ENCODE measurements at places on chromosomes 2 and 18.

DNA sequence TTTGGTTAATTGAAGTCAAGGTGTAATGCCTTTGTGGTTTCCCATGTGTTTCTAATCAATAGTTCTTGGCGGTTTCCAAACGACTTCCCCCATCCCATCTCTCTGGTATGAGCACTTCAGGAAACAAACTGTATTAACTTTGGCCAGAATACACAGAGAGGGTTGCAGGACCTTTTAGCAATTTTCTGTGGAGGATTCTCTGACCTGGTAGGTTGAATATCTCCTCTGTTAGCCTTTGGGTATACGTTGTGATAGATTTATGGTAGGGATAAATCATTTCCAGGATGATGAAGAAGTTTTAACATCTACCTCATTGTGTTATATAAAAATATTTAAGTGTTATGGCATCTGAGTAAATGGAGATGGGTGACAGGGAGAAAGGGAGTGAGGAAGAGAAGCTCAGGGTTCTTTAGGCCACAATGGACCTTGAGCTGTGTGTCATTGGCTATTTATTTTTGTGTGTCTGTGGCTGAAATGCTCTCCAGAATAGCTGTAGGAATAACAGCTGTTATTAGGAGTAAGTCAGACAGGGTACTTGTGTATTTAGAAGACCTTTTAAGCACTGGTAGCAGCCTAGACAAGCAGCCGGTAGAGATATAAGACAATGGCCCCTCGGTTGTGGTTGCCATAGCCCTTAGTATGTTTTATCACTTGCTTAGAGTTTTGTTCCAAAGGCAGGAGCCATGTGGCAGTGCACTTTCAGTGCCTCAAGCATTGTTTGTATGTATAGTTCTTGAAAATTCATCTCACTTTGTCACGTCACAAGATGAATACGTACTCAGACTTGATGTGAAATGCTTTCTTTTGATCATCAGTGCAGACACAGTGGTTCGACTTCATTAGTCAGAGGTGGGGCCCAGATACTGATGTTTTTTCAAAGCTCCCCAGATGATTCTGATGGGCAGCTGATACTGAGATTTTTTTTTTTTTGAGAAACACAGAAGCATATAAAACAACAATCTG, 91.1 kb downstream of the FMNL2 start:
- no peak overlapping the region for H3K4me3 ChIP-seq
- DNase-seq: no peak
- H3K36me3 ChIP-seq: no peaks in the 10 kb centered on the region
- H3K27ac ChIP-seq: no peak overlapping the region
- H3K4me1 ChIP-seq: peaks cover 3% of the 10 kb centered on the region

GRCh38 chr2:7517851-7518250, 600.6 kb downstream of the RNF144A start:
- H3K4me3 ChIP-seq: no peak overlapping the region
- H3K27ac ChIP-seq: no peak overlapping the region
- H3K4me1 ChIP-seq: peaks cover 29% of the 10 kb centered on the region
- peaks cover 3% of the 10 kb centered on the region for H3K27me3 ChIP-seq
- H3K36me3 ChIP-seq: peaks cover 4% of the 10 kb centered on the region

- no peak overlapping the region for H3K27ac ChIP-seq
- DNase-seq: peak; percentile 30
- no peaks in the 10 kb centered on the region for H3K36me3 ChIP-seq
- H3K4me1 ChIP-seq: peaks cover 12% of the 10 kb centered on the region
These were observed 68.9 kb upstream of the BOD1L2 start for GRCh38 chr18:57077786-57078552.

DNA sequence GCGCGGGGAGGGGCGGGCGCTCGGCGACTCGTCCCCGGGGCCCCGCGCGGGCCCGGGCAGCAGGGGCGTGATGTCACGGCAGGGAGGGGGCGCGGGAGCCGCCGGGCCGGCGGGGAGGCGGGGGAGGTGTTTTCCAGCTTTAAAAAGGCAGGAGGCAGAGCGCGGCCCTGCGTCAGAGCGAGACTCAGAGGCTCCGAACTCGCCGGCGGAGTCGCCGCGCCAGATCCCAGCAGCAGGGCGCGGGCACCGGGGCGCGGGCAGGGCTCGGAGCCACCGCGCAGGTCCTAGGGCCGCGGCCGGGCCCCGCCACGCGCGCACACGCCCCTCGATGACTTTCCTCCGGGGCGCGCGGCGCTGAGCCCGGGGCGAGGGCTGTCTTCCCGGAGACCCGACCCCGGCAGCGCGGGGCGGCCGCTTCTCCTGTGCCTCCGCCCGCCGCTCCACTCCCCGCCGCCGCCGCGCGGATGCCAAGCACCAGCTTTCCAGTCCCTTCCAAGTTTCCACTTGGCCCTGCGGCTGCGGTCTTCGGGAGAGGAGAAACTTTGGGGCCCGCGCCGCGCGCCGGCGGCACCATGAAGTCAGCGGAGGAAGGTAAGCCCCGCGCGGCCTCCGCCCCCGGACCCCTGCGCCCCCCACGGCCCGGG, at the start of gene NFATC1:
Gene NFATC1, plus strand, starts transcription at position 170 of the 644 bp plus-strand sequence. Its CDS starts 295 bp downstream, at position 465.
- peak; percentile 73 for DNase-seq
- H3K4me3 ChIP-seq: peak within 1 kb of the TSS; percentile 76
- H3K27me3 ChIP-seq: peaks cover 52% of the 10 kb centered on the region
- peak within 1 kb of the TSS; percentile 14 for H3K27ac ChIP-seq
- H3K36me3 ChIP-seq: peaks cover 3% of the 10 kb centered on the region
- peaks cover 45% of the 10 kb centered on the region for H3K4me1 ChIP-seq

GRCh38 chr2:160794926-160795325, 301.3 kb upstream of the RBMS1 start:
- no peaks in the 10 kb centered on the region for H3K4me1 ChIP-seq
- no peaks in the 10 kb centered on the region for H3K36me3 ChIP-seq
- no peak overlapping the region for H3K27ac ChIP-seq
- no peak for DNase-seq

- DNase-seq: no peak
- no peak overlapping the region for H3K4me3 ChIP-seq
- H3K27me3 ChIP-seq: no peaks in the 10 kb centered on the region
- no peaks in the 10 kb centered on the region for H3K36me3 ChIP-seq
- H3K4me1 ChIP-seq: no peaks in the 10 kb centered on the region
These were observed 737.1 kb downstream of the TDRD15 start for GRCh38 chr2:21860907-21861306.

DNA sequence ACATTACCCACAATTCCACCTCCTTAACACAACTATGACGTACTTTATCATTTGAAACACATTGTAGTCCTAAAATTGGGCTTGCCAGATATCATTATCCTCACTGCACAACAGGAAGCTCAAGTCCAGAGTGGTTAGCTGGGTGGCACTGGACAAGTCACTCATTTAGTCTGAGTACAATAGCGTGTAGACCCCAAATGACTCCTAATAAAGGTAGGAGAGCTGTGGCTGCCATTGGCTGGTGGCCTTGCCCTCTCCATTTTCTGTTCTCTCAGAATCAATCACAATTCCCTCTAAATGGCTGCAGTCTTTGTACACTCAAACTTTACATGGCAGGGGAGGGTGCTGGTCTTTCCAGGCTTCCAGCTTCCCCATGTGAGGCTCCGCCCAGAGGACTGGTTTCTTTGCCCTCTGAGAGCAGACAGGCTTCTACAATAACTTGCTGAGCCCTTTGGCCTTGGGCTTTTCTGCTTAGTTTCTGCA, 11.7 kb downstream of the PSTPIP2 start:
- no peak for DNase-seq
- no peaks in the 10 kb centered on the region for H3K36me3 ChIP-seq
- peaks cover 10% of the 10 kb centered on the region for H3K4me1 ChIP-seq

DNA sequence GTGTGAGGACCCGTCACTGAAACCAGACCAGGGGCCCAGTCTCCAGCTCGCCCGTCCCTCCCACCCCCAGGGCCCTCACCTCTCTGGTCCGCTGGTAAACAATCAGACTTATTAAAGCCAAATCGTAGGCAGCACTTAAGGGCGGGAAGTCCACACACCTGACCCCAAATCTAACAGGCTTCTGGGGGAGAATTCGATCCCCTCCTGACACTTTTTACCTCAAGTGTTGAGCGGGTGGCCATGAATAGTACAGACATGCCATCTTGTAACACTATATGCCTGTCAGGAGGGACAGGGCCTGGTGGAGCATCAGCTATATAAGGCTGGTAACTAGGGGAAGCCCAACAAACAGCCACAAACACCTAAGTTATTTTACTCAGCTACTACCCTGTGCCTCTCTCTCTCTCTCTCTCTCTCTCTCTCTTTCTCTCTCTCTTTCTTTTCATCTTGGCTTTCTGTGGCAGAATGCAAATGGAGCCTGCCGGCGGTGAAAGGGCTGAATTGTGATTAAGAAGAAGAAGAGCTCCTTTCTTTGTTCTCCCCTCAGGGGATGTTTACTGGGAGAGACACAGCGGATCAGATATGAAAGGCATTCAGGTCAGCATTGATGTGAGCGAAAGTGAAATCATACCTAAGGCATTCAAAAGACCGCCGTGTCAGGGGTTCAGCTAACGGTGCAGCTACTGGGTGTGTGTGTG, 9.5 kb downstream of the ZEB2 start:
- H3K4me1 ChIP-seq: peaks cover 4% of the 10 kb centered on the region
- no peak for DNase-seq
- no peak overlapping the region for H3K4me3 ChIP-seq
- no peak overlapping the region for H3K27ac ChIP-seq

DNA sequence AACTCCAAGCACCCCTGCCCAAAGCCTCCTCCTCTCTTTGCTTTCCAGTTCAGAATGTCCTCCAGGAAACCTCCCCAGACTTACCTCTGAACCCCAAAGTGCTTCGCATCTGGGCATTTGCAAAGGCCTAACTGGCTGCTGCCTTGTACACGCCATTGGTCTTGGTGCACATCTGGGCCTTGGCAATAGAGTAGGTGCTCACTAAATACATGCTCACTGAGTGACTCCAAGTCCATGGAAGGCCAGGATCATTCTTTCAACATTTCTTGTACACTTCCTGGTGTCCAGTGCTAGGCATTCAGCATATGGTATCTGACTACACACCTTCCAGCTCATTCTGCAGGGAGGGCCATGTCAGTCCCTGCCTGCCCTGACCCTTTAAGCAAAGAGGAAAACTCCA, 28.4 kb downstream of the MRPL35 start:
- H3K36me3 ChIP-seq: no peaks in the 10 kb centered on the region
- H3K27ac ChIP-seq: no peak overlapping the region
- H3K4me1 ChIP-seq: peaks cover 24% of the 10 kb centered on the region

DNA sequence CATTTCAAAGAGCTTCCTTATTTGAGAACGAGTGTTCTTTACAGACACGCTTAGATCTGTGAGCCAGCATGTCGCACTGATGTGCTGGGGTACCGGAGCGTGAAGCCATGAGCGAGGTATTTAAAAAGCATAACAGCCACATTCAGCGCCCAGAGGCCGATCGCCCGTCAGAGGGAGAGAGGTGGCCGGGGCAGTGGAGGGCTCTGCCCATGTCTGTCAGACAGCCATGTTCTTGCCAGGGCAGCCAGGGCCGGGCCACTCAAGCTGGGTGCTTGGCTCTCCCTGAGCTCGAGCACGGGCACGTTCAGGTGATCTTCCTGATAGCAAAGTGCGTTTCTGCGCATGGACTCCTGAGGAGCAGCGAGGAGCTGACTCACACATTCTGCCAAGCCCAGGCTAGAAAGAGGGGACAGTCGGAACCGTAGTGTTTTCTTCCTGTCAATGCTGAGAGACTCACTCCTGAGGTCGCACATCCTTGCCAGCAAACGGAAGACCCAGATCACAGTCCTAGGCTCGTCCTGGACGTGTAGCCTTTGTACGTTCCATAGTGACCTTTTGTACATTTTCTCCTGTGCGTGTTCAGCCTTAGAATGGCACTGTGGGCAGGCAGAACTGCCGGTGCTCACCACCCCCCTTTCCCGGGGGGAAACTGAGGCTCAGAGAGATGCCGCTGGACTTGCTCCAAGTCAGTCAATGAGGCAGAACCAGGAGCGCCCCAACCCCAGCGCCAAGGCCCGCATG, 100.7 kb downstream of the NFATC1 start:
- peaks cover 12% of the 10 kb centered on the region for H3K4me1 ChIP-seq
- H3K27ac ChIP-seq: no peak overlapping the region
- H3K4me3 ChIP-seq: no peak overlapping the region
- H3K36me3 ChIP-seq: peaks cover 60% of the 10 kb centered on the region
- H3K27me3 ChIP-seq: no peaks in the 10 kb centered on the region

- H3K4me1 ChIP-seq: peaks cover 70% of the 10 kb centered on the region
- no peaks in the 10 kb centered on the region for H3K27me3 ChIP-seq
- DNase-seq: peak; percentile 45
- peak overlapping the region; percentile 96 for H3K27ac ChIP-seq
- peak overlapping the region; percentile 97 for H3K4me3 ChIP-seq
These were observed 8.4 kb upstream of the TMEM185B start for GRCh38 chr2:120231564-120231973.

- no peaks in the 10 kb centered on the region for H3K36me3 ChIP-seq
- H3K27me3 ChIP-seq: no peaks in the 10 kb centered on the region
These were observed 72.2 kb downstream of the C1QL2 start for GRCh38 chr2:119086327-119086726.

DNA sequence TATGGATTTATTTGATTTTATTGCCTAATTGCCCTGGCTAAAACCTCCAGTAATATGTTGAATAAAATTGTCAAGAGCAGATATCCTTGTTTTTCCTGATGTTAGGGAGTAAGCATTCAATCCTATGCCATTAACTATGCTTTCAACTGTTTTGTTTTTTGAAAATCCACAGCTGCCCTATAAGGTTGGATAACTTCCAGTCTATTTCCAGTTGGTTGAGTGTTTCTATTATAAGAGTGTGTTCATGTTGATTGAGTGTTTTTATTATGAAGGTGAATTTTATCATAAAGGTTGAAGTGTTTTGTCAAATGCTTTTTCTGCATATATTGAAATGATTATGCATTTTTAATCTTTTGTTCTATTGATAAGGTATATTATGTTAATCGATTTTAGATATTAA, 149.9 kb upstream of the SCN7A start:
- no peaks in the 10 kb centered on the region for H3K4me1 ChIP-seq
- H3K4me3 ChIP-seq: no peak overlapping the region
- DNase-seq: no peak
- H3K36me3 ChIP-seq: no peaks in the 10 kb centered on the region

DNA sequence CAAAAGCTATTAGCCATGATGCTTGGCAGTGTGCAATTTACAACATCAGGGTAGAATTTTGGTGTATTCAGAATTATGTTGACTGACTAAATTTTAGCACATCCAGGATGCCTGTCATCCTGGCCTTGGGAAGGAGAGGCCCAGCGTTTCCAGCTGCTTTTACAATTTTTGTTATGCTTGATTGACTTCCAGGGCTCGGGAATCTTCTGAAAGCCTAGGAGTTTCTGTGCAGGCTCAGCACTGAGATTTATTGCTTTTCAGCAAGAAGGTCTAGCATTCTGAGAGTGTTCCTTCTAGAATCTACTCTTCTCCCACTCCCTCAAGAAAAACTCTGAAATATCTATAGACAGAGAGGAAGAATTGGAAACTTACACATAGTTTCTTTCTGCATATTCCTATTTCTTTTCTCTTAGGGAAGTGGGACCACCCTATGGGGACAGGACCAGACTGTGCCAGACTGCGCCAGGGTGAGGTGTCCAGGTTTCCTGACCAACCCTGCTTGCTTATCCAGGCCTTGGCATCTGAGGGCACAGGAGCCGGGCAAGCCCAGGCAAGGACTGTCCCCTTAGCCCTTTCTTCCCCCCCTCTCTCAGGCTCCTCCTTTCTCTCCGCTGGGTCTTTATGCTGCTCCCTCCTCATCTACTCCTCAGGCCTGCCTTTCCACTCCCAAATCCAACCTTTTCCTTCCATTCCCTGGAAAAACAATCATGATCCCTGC, 26.9 kb downstream of the MAIP1 start:
- peaks cover 28% of the 10 kb centered on the region for H3K4me1 ChIP-seq
- peaks cover 3% of the 10 kb centered on the region for H3K27me3 ChIP-seq
- no peak overlapping the region for H3K4me3 ChIP-seq
- no peak for DNase-seq
- H3K27ac ChIP-seq: no peak overlapping the region
- no peaks in the 10 kb centered on the region for H3K36me3 ChIP-seq

GRCh38 chr2:157334335-157334734, 8.7 kb upstream of the ERMN start:
- peaks cover 18% of the 10 kb centered on the region for H3K36me3 ChIP-seq
- H3K27ac ChIP-seq: peak overlapping the region; percentile 43
- DNase-seq: no peak
- H3K4me3 ChIP-seq: peak overlapping the region; percentile 12
